Breast epithelium (tissue), 4 donors: ENCODE measurements at places on chromosomes 1 and 21.

GRCh38 chr1:68149110-68149798 lies 83.1 kb downstream of the WLS start:
- no peak for DNase-seq

DNA sequence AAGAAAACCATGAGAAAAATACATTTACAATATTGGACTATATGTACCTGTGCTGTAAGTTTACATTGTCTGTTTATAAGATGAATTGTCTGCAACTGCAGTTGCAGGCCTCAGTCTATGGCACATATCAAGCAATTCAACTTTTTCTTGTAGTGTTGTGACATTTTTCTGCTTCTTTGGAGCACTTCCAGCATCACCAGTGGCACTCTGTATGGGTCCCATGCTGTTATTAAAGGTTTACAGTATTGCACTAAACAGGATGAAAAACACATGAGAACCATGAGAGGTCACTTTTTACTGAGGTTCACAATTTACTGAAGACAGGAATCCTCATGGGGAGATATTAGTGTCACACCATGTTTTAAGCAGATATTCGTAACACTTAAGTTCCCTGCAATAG lies 118.6 kb downstream of the GRIK1 start:
- DNase-seq, result no peak

DNA sequence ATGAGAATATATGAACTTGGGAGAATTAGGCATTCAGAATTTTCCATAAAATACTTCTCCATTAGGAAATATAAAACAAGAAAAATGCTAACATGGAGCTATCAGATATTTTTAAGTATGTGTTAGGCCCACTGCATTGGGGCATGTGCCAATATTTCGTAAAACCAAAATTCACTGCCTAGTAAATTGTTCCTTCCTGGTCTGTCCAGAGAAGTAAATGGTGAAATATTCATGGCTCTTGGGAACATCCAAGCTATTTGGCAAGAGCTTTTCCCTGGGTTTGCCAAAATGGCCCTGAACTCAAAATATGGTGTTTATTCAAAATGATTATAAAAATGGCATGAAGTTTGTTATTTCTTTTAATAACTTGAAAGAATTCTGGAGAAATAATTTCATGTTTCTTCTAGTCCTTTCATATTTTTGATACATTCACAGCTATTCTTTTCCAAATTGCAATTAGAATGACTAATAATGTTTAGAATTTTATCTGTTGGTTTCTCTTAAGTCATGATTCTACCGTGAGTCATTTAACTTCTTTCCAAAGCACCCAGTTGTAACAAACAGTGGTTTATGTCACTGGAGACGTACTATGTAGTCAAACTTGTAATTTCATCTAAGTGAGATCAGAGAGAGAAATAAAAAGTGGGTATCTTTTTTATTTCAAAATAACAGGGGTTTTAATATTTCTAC lies 25.7 kb upstream of the SLC19A2 start:
- no peak for DNase-seq

DNA sequence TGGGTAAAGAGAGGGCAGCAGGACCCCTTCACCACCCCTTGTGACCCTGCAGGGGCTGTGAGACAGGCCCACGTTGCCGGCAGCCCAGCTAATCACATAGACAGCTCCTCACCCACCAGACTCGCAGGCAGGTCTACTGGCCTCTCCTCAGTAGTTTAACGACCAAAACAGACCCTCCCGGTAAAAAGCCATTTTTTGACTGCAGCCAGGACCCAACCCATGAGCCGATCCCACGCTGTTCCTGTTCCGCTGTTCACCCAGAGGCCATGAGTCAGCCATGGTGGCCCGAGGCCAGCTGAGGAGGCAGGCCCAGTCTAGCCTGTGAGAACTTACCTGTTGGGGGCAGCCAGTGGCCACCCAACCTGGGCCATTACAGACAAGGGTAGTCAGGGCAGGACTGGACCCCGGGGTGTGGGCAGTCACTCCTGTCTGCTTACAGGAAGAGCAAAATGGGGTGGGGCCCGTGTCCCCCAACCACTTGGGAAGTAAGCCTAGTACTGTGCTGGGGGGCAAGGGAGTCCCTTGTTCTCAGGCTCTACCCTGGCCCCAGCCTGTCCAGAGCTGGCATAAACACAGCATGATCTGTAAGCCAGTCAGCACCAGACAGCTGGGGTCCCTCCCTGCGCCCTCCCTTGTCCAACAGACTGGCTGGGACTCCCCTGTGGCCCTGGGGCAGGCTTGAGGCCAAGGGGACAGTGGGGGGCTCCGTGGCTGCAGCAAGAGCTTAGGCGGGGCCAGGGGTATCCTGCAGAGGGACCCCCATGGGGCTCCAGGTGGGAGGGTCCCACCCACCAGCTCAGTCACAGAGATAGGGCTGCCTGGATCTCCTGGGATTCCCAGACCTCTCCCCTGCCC lies 61.9 kb downstream of the WNT9A start:
- DNase-seq, result no peak

DNA sequence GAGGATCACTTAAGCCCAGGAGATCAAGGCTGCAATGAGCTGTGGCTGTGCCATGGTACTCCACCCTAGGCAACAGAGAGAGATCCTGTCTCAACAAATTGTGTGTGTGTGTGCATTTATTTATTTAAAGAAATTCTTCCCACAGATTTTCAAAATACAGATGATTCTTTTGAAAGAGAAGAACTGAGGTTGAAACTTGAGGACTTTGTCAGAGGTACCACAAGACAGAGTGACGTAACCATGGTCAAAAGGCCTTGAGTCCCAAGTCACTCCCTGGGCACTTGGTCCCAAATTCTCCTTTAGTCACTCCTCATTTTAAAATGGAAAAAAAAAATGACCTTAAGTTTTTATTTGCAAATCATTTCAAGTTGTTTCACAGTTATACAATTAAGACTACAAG lies 57.4 kb downstream of the TIAM1 start:
- no peak for DNase-seq

GRCh38 chr1:164560556-164560955 lies 1.6 kb downstream of the PBX1 start:
- no peak for DNase-seq

DNA sequence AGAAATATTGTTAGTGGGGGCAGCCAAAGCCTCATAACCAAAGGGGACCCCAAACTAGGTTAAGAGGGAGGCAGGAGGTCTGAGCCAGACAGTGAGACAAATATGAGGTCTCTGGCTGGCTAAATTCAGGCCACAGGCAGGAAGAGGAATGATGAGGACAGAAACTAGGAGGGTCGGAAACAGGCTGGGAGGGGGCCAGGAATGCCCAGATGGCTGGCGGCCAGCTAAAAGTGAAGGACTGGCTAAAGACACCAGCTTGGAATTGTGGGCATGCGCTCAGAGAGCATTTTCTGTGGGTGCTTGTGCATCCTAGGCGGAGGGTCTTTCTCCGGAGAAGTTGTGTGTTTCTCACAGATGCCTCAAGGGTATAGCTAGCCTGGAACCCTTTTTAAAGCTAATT lies 77.0 kb downstream of the PGM1 start:
- DNase-seq, result peak; percentile 50

GRCh38 chr1:89512996-89513720 lies 11.5 kb upstream of the LRRC8B start:
- no peak for DNase-seq

DNA sequence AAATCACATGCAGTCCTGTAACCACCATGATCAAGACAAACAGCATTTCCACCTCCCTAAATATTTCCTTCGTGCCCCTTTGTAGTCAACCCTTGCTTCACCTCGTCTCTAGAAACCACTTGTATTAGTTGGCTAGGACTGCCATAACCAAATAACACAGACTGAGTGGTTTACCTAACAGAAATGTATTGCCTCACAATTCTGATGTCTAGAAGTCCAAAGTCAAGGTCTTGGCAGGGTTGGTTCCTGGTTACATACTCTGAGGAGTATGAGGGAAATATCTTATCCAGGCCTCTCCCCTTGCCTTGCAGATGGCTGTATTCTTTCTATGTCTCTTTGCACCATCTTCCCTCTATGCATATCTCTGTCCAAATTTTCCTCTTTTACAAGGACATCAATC lies 23.3 kb upstream of the FRRS1 start:
- DNase-seq, result no peak

DNA sequence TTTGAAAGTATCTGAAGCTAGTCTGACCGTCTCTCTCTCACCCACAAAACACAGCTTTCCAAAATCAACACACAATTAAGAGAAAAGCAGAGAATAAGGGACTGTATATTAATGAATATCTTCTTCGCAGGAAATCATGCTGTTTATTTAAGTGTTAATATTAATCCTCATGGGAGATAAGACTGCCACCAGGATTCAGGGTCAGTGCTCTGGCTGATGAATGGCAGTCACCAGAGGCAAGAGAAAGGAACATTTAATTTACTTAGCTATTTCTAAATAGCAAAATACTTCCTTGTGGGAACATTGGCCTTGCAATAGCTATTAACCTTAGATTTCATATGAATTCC lies 2.2 kb downstream of the SCYL3 start:
- no peak for DNase-seq
